ENCODE measurements at places on chromosomes 6 and 20.

- H3K36me3 ChIP-seq = peaks cover 5% of the 10 kb centered on the region
- H3K4me1 ChIP-seq = peaks cover 51% of the 10 kb centered on the region
- DNase-seq = peak; percentile 10
Measured at GRCh38 chr6:169101036-169101805, 152.4 kb downstream of the THBS2 start.

DNA sequence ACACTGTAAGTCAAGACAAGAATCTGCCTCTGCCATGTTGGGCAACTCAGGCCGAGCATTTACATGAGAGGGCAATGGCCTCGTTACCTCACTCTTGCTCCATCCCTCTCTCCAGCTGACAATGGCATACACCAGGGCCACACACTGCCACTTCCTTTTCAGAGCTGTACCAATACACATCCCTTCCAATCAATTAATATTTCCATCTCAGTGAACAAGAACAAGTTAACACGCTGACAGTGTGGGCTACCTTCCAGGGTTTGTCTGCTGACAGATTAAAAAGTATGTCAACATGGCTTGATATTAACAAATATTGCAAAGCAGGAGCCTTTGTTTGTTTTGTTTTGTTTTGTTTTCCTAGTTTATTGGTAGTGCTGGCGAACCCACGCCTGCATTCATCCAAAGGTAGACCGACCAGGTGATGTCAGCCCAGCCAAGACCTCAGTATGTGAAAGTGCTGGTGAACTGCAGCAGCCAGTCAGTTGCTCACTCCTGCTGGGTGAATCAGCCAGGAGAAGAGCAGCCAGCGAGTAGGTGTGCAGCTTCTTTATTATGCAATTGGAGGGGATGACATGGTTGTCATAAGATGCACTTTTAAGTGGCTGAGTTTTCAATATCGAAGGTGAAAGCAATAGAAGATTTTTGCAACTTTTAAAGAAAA lies 487.3 kb upstream of the JARID2 start:
- no peaks in the 10 kb centered on the region for H3K27me3 ChIP-seq
- H3K27ac ChIP-seq = no peak overlapping the region
- DNase-seq = no peak
- H3K4me3 ChIP-seq = no peak overlapping the region
- no peaks in the 10 kb centered on the region for H3K36me3 ChIP-seq

DNA sequence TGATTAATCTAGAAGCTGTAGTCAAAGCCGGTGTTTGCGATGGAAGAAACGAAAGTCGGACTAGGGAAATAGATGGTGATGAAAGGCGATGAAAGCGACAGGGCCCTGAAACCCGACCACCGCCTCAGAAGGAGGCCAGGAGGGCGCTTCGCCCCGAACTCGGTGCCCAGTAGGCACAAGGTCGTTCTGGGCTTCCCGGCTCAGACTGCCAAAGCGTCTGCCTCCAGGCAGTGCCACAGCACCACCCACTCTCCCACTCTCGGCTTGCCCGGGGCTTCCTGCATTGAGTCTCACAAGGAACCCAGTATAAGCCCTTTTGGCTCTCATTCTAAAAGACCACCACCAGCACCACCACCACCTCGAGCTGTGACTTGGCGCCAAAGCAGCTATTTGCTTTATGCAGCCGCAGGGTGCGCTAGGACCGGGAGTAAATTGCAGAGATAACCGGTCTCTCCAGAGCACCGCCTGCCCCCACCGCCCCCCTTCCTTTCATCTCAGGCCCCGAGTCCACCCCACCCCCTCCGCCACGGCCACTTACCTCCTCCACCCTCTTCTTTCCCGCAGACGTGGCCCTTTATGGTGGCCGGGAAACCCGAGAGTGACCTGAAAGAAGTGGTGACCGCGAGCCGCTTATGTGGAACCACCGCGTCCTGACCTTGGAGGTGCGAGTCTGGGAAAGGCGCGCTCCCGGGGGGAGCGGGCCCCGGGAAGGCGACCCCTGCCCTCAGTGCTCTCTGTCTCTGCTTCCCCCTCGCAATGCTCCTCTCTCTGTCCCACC lies 2.4 kb downstream of the TCF21 start:
- H3K27ac ChIP-seq = no peak overlapping the region
- H3K36me3 ChIP-seq = no peaks in the 10 kb centered on the region
- H3K4me1 ChIP-seq = peaks cover 38% of the 10 kb centered on the region
- peak overlapping the region; percentile 29 for H3K4me3 ChIP-seq
- H3K27me3 ChIP-seq = peaks cover 94% of the 10 kb centered on the region

DNA sequence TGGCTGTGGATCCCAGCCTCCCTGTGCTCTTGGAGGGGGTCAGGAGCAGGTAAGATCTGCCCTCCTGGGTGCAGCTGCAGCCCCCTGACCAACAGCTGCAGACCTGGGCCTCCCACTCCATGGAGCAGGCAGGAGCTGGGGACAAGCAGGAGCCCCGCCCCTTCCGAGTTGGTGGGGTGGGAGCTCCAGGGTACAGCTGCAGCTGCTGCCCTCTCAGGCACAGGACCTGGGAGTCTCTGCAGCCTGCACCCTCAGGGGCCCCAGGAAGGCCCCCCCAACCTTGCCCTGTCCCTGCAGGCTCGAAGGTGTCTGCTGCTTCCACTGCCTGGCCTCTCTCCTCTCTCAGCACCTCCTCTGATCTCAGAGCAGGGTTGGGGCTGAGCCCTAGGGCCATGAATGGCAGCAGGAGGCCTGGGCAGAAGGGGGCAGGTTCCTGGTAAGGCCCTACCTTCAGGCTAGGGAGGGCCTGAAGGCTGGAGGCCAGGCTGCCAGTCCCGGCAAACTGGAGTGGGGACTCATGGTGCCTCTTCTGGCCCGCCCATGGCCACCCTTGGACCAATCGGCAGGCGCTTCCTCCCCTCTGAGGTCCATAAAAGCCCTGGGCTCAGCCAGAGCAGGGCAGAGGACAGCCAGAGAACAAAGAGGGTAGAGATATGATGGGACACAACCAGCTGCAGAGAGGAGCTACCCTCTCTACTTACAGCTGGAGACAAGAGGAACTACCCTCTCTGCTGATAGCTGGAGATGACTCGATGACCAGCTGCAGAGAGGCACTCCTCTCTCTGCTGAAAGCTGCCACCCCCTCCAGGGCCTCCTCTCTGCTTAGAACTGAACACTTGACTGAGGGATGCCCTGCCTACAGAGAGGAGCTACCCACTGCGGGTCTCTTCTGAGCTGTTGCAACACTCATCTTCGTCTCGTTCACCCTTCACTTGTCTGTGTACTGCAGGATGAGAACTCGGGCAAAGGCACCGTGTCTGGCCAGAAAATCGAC lies 7.8 kb upstream of the PACSIN1 start:
- H3K4me3 ChIP-seq = no peak overlapping the region
- H3K36me3 ChIP-seq = no peaks in the 10 kb centered on the region
- H3K27me3 ChIP-seq = no peaks in the 10 kb centered on the region

DNA sequence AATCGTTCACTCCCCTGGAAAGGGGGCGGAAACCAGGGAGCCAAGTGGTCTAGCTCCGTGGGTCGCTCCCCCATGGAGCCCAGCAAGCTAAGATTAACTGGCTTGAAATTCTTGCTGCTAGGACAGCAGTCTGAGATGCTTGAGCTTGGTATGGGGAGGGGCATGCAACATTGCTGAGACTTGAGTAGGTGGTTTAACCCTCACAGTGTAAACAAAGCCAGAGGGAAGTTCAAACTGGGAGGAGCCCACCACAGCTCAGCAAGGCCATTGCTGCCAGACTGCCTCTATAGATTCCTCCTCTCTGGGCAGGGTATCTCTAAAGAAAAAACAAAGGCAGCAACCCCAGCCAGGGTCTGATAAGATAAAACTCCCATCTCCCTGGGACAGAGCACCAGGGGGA lies 43.2 kb downstream of the COL21A1 start:
- no peak for DNase-seq
- no peak overlapping the region for H3K4me3 ChIP-seq
- H3K27ac ChIP-seq = no peak overlapping the region
- H3K27me3 ChIP-seq = no peaks in the 10 kb centered on the region
- H3K36me3 ChIP-seq = peaks cover 12% of the 10 kb centered on the region

GRCh38 chr6:154249499-154250298 lies 106.9 kb downstream of the IPCEF1 start:
- no peak overlapping the region for H3K27ac ChIP-seq
- H3K36me3 ChIP-seq = no peaks in the 10 kb centered on the region
- H3K27me3 ChIP-seq = peaks cover 5% of the 10 kb centered on the region
- DNase-seq = no peak
- H3K4me3 ChIP-seq = no peak overlapping the region

- H3K27me3 ChIP-seq = no peaks in the 10 kb centered on the region
- peak overlapping the region; percentile 5 for H3K27ac ChIP-seq
- H3K36me3 ChIP-seq = peaks cover 24% of the 10 kb centered on the region
- peaks cover 32% of the 10 kb centered on the region for H3K4me1 ChIP-seq
- DNase-seq = no peak
Measured at GRCh38 chr6:37279366-37280134, 21.6 kb upstream of the TMEM217 start.

- DNase-seq = peak; percentile 88
- no peak overlapping the region for H3K4me3 ChIP-seq
- H3K27ac ChIP-seq = no peak overlapping the region
- no peaks in the 10 kb centered on the region for H3K27me3 ChIP-seq
- H3K36me3 ChIP-seq = no peaks in the 10 kb centered on the region
- H3K4me1 ChIP-seq = peaks cover 23% of the 10 kb centered on the region
Measured at GRCh38 chr20:51372176-51372803, 170.2 kb downstream of the NFATC2 start.

Measured in osteocyte (in vitro differentiated cells).